Esophagus mucosa (tissue), 1 donor: ENCODE measurements at places on chromosomes 2 and 18. TPM values are rescaled to one million over a fixed set of nuclear protein-coding genes. Genes with fewer than 3 reads are reported as not detected.

Gene ALK
- total RNA-seq, result 0.04 TPM

GRCh38 chr2:142872882-142873724, 4.4 kb upstream of the KYNU start:
- peak; percentile 17 for ATAC-seq

DNA sequence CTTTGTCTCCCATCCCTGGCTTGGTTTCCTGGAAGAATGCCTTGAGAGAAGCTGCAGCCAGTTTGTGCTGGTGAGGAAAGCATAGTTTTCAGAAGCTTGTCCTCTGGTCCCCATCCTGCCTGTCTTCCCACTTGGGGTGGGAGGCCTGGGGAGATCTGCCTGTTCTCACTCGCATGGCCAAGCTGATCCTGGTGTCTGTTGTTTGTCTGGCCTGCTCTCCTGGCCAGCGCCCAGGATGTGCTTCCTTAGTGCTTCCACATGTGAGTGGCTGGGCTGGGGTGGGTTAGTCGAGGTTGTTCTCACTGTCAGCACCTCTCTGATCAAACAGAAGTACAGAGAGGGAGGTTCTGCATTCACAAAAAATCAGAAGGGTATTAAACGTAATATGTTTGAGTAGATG, 49.5 kb downstream of the PTPRM start:
- ATAC-seq, result no peak

DNA sequence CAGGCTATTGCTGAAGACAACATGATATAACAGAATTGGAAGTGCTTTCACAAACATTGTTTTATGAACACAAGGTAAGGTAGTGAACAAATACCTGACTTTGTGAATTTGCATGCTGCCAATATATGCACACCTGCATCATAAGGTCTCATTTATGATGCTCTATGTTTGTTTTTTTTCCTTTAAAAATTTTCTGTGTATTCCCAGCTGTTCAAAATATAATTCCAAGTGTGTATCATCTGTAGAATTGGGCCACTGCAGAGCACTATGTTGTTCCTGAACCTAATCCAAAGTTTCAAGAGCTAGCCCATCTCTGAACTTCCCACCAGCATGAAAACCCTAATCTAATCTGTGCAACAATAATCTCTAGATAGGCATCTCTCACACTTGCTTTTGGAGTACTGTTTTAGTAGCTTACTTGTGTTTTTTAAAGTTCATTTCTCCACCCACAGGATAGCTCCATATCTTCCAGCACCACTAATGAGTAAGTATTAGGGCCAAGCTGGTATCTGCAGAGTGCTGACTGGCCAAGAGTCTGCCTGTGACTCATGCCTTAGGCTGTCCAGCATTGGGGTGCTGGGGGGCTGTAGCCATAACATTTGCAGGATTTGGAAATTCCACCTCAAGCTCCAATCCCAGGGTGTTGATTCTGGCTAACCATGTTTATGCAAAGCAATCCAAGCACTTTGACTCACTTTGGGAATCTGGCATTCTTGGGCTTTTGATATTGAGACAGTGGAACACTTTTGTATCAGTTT, 208.2 kb upstream of the REV1 start:
- no peak for ATAC-seq

Gene INPP5D
- 6.2 TPM for total RNA-seq

Gene MYOM1
- total RNA-seq, result 0.32 TPM

GRCh38 chr2:109457794-109458193, 156.0 kb downstream of the SEPTIN10 start:
- no peak for ATAC-seq

Gene TMEM247
- total RNA-seq, result not detected

DNA sequence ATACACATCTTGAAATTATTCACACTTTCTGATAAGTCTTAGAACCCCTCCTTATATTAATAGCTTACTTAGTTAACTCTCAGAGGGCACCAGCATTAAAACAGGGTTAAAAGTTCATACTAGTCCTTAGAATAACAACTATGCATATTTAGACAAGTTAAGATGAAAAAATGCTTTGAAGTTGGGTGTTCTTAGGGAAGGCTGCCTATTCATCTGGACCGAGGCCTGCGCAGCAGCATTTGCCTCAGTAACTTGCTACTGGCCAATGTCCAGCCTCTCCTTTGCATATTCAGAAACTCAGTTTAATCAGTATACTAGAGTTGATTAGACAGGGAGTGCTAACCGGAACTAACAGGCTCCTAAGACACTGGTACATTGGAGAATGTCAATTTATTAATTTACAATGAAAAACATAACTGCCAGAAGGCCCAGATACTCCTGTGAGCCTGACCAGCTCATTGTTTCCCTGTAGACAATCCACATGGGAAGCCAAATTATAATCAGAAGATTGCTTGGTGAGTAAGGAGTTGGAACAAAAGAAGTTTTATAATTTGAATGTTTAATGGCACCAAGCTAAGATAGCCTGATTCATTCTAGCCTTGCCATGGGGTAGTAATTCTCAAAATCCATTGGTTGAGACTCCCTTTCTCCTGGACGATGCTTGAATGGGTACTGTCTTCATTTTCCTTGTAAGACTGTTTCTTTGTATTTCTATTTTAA, 48.9 kb downstream of the DYNC1I2 start:
- ATAC-seq, result no peak

DNA sequence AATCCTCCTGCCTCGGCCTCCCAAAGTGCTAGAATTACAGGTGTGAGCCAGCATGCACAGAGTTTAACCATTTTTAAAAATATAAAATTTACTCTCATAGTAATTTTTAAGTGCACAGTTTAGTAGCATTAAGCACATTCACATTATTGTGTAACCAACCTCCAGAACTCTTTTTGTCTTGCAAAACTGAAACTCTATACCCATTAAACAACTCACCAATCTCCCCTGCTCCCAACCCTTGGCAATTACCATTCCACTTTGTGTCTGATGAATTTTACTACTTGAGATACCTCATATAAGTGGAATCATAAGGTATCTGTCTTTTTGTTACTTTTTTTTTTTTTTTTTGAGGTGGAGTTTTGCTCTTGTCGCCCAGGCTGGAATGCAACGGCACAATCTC, 112.5 kb downstream of the BMPR2 start:
- no peak for ATAC-seq

GRCh38 chr2:119266091-119266589, 42.5 kb downstream of the STEAP3 start:
- ATAC-seq, result no peak

- no peak for ATAC-seq
Measured at GRCh38 chr2:176935543-176936102, 277.0 kb upstream of the HNRNPA3 start.

DNA sequence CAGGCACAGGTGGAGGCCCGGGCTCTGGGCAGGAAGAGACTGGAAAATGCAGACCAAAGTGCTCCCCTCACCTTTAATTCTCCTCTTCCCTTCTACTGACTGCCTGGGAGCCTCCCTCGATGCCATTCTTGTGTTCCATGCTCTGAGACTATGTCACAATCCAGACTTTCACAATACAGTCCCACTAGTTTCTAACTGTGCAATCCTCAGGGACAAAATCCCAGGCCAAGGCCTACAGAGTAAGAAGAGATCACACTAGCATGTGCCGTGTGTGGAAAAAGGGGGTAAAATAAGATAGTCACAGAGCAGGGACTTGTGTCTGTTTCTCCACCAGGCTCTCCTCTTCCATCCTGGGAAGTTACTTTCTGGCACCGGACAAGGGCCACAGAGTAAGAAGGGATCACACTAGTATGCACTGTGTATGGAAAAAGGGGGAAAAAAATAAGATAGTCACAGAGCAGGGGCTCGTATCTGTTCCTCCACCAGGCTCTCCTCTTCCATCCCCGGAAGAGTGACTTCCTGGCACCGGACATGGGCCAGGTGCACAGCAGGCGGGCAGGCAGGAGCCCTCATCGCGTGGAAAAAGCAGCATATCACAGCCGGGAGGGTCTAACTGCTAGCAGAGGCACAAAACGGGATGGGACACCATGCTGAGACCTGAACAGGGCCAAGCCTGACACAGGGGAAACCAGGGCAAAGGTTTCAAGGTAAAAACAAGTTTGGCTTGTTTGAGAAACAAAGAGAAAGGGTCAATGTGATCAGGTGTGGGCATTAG, 9.6 kb downstream of the CYB5A start:
- ATAC-seq, result peak; percentile 31

GRCh38 chr2:124836416-124836815, 811.3 kb downstream of the CNTNAP5 start:
- ATAC-seq, result no peak

DNA sequence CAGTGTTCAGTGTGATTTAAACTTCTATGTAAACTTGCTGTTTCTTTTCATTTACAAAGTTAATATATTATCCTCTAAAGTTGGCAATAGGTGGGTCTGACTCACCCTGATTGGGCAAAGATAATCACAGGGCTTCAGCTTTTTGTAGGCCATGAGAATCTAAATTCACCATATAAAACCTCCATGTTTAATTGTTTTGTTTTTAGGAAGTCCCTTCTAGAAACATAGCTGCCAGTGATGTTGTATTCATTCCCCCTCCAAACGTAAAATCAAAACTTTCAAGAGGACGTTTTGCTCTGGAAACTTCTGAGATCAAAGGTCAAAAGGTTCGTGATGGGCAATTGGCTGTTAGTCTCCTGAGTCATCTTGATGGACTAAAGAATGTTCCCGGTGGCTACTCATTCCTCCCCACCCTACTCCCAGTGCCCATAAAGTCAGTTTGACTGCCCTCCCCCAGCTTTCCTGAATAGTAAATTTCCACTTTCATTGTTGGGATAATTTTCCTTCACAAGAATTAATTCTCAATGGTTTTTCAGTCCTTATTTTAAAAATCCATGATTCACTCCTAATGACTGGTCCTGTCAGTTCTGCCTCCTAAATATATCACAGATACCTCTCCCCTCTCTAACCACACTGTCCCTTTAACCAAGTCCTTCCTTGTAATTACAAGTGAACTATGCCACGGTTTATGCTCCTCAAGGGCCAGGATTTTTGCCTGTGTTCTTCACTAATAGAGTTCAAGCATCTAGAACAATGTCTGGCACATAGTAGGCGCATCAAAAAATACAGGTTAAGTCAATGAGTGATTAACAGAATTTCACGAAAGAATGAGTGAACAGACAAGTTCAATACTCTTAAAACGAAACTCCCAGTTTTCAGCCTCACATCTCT, 164.4 kb upstream of the VRK2 start:
- no peak for ATAC-seq

DNA sequence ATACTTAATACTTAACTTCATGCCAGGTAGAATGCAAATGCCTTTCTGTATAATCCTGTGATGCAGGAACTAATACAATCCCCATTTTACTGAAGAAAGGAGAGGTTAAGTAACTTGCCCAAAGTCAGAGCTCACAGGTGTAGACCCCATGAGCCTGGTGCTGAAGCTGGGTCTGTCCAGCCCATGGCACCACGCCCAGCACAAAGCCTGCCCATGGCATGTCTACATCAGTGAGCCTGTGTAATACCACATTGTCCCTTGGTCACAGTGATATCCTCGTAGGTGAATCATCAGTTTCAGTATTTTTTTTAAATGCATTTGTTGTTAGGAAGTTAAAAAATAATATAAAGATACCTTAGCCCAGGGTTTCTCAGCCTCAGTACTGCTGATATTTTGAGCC, 69.9 kb upstream of the MCFD2 start:
- peak; percentile 44 for ATAC-seq

- no peak for ATAC-seq
Measured at GRCh38 chr2:1230155-1230893, 182.9 kb upstream of the TPO start.

GRCh38 chr2:180657054-180657453, 323.4 kb upstream of the UBE2E3 start:
- no peak for ATAC-seq

DNA sequence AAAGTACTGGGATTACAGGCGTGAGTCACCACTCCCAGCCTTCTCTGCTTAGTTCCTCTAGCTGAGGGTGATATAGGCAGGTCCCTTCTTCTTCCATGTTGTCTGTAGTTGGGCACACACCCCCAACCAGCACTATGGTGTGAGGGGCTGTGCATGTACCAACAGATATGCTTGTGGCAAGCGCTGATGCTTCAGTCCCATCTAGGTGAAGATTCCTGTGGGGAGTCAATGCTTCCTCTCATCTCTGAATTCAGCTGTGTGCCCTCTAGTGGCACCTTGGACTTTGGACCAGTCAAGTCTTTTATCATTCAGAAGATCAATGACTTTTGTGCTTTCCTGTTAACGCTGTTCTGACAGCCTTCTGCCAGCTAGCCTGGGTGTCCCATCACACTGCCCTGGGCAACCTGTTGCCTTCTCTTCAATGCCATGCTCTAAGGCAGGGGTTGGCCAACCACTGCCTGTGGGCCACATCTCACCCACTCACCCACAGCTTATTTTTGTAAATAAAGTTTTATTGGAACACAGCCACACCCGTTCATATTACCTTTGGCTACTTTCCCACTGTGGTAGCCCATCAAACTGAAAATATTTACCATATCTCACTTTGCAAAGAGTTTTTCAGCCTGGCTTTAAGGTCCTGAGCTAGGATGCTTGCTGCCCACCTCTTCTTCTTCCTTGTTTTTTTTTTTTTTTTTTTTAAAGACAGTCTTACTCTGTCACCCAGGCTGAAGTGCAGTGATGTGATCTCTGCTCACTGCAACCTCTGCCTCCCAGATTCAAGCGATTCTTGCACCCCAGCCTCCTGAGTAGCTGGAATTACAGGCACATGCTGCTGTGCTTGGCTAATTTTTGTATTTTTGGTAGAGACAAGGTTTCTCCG, 51.0 kb downstream of the NPAS2 start:
- no peak for ATAC-seq

Gene ANKRD30B
- total RNA-seq, result not detected

Gene IL1RN
- total RNA-seq, result 871 TPM

Gene GTF2A1L
- not detected for total RNA-seq

GRCh38 chr2:18311420-18312195, 248.8 kb downstream of the RDH14 start:
- ATAC-seq, result no peak

DNA sequence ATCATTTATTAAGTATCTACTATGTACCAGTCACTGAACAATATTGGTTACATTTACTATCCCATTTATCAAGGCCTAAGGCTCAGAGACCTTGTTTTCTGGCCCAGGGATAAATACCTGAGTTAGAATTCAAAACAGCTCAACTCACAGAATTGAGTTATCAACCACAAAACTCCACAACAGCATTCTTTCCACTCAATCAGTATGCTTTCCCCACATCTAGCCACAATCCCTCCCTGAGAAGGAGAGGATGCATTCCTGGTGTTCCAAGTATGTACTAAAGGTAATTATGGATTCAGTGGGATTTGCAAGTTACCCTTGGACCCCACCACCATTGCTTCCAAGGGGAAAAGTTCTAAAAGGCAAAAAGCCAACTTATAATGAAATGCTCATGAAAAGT, 104.2 kb upstream of the PID1 start:
- ATAC-seq, result no peak

DNA sequence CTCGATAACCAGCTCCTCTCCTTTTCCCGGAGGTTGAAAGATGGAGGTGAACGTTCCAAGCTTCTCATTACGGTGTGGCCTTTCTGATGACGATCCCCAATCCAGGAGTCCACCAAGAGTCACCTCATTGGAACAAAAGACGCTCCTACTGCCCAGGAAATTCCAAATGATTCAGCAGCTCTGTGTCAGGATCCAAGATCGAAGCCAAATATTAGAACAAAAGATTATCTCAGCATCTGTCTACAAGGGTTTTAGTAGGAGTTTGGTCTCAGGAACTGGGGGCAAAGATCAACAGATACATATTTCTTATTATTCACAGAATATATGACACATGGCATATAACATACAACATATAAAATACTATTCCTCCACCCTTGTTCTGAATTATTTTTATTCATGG, 161.1 kb upstream of the RAB12 start:
- ATAC-seq, result no peak

GRCh38 chr18:67072791-67073190, 443.7 kb downstream of the DSEL start:
- ATAC-seq, result no peak
